ENCODE measurements at places on chromosomes 2 and 18. TPM values are rescaled to one million over a fixed set of nuclear protein-coding genes. Genes with fewer than 3 reads are reported as not detected.

PRKAG3 gene
- total RNA-seq = not detected

DSG4 gene
- total RNA-seq = not detected

PHLPP1 gene
- total RNA-seq = 6.5 TPM

RND3 gene
- not detected for total RNA-seq

RIT2 gene
- not detected for total RNA-seq

NT5DC4 gene
- total RNA-seq = not detected

STARD6 gene
- total RNA-seq = not detected

SKA1 gene
- total RNA-seq = 36.3 TPM

MAP2 gene
- total RNA-seq = 0.67 TPM

SCYGR4 gene
- total RNA-seq = not detected

ABCB6 gene
- 7.0 TPM for total RNA-seq

UGT1A5 gene
- not detected for total RNA-seq

TP53I3 gene
- 0.60 TPM for total RNA-seq

TUBB8B gene
- total RNA-seq = not detected

DYSF gene
- total RNA-seq = 0.05 TPM
